GOT3 (cell line): ENCODE measurements at places on chromosomes 2 and 18.

DNA sequence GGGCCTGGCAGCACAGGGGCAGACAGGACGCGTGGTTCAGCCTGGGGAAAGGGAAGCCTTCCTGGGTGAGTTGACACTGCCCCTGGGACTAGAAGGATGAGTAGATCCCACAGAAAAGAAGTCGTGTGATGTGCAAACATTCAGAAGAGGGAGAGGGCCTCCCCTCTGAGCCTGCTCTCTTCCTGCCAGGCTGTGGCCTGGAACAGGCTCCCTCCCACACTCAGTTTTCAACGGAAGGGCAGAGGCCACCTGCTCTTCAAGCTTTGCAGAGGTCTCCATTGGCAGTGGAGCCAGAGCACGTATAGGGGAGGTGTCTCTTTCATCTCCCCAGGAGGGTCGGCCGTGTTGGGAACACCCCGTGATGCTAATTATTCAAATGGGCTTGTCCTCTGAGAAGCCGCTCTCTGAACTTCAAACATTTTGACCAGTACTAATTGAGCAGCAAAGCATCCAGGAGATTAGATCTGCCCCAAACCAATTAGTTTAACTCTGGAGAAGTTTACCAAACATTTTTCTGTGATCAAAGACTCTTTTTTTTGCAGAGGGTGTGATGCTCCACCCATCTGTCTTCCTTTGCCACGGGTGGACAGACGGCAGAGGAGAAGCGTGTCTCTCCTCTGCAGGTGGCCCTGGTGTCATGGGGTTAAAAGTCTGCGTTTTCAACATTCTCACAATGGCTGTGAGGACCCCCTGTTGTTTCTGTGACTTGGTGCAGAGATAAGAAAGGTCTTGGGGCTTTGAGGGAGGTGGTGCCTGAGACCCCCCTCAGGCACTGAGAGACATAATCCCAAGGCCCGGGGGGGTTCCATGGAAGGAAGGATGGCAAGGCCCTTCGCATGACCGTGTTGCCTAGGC, 29.5 kb upstream of the ODC1 start:
- no peak for DNase-seq

GRCh38 chr2:66252109-66252508, 182.8 kb upstream of the MEIS1 start:
- DNase-seq: no peak

- DNase-seq: no peak
These were observed 196.8 kb downstream of the EXOC6B start for GRCh38 chr2:72629062-72629461.

- DNase-seq: no peak
These were observed 2.9 kb upstream of the MEIS1 start for GRCh38 chr2:66431846-66432587.

DNA sequence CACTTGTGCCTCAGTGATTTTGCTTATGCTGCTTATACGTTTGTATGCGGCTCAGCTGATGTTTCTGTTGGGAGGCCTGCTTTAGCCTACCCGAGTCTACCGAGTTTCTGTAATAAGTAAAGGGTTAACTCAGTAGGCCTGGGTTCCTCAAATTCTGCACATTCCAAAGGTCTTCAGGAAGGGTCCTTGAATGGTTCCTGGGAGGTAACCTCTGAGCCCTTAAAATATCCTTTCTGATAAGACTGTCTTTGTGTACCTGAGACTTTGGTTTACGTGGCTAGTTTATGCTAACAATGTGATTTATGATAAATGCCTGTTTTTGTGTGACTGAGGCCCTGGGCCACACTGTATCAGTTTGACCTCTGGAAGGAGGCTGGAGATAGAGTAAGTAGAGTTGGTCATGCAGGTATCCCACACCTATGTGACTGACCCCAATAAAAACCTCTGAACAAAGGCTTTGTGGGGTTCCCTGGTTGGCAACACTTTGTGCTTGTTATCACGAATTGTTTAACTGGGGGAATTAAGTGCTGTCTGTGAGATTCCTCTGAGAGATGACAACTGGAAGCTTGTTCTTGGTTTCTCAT, 18.9 kb upstream of the PNPT1 start:
- no peak for DNase-seq

- DNase-seq: no peak
These were observed 330.4 kb downstream of the NBAS start for GRCh38 chr2:15230599-15231192.

DNA sequence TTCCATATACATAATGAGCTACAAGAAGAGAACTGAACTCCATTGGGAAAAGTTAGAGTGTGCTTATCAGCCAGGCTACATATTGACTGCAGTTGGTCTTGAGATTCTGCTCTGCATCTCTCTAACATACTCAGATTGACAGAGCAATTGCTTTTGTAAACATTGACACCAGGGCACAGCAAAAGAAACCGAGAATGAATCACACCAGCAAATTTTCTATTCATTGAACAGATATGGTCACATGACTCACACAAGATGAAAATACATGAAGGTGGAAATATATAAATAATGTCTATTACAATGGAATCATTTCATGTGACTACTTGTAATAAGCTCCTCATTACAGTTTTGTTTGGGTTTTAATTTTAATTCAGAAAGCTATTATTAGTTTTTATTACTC, 691.9 kb upstream of the TMEFF2 start:
- no peak for DNase-seq

DNA sequence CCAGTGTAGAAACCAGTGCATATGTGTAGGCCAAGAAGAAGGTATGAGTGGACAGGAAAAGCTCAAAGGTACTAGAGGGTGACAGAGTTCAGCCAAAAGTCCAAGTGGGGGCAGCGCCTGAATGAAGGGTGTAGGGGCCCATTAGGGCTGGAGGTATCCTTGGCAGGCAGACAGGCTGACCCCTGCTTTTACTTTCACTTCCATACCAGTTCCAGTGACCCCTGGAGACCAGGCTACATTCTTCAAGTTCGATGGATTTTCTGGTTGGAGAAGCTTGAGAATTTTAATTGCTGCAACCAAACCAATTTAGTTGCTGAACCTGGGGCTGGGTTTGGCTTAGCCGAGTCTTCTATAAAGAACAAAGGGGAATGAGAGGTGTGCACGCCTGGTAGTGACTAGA, 42.3 kb upstream of the MRPL33 start:
- no peak for DNase-seq

- no peak for DNase-seq
These were observed 70.7 kb upstream of the BCL2L11 start for GRCh38 chr2:111049792-111050640.

- DNase-seq: no peak
These were observed 51.3 kb downstream of the RMDN2 start for GRCh38 chr2:37976411-37976810.
